ENCODE measurements at places on chromosomes 7 and 10.

DNA sequence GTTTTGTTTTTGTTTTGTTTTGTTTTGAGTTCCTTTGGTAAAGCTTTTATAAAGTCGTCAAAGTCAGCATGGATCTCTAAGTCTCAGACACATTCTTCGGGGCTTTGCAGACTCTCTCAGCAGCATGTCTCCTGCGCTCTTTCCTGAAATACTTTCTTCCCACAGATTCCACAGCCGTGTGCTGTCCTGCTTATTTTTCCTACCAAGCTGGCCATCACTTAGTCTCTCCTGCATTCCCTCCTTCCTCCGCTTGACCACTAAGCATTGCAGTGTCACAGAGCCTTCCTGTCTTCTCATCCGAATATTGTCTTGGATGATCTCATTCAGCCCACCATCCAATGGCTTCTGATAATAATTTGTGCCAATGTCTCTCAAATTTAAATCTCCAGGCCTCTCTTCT lies 434.3 kb upstream of the C7orf33 start:
- no peak for DNase-seq

GRCh38 chr10:125799451-125800182 lies 23.4 kb downstream of the UROS start:
- DNase-seq = no peak

DNA sequence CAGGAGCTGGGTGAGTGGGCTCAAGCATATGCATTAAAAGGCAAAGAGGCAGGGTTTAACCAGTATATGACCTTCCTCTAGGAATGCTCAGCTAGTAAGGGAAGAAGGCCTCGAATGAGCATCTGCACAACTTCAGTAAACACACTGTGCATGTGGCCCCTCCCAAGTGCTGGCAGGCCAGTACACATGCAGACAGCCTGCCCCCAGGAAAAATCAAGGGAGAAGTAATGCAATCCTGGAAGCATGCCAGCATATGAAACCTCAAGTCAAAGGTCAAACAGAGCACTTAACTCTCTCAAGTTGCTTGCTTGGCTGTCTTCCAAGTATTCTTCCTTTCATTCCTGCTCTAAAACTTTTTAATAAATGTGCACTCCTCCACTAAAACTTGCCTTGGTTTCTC lies 208.4 kb downstream of the ACTR3B start:
- no peak for DNase-seq

- DNase-seq = no peak
Observed at GRCh38 chr7:39186131-39186530, 208.4 kb downstream of the POU6F2 start.

GRCh38 chr7:150979713-150980390 lies 1.7 kb upstream of the KCNH2 start:
- DNase-seq = no peak

GRCh38 chr7:38541440-38541839 lies 89.7 kb downstream of the AMPH start:
- DNase-seq = no peak

DNA sequence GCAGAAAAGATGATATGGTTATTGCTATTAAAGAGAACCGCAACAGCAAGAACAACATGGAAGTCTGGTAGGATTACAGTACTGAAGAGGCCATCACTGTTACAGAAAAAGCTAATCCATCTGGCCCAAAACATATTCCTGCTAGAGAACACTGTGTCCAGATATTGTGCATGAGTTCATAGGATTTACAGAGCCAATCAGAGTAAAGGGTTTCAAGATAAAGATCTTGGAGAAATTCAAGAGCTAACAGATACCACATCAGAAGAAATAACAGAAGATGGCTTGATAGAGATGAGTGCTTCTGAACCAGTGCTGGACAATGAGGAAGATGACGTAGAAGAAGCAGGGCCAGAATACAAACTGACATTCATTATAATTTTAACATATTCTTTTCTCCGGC lies 58.7 kb downstream of the MINDY3 start:
- DNase-seq = no peak

DNA sequence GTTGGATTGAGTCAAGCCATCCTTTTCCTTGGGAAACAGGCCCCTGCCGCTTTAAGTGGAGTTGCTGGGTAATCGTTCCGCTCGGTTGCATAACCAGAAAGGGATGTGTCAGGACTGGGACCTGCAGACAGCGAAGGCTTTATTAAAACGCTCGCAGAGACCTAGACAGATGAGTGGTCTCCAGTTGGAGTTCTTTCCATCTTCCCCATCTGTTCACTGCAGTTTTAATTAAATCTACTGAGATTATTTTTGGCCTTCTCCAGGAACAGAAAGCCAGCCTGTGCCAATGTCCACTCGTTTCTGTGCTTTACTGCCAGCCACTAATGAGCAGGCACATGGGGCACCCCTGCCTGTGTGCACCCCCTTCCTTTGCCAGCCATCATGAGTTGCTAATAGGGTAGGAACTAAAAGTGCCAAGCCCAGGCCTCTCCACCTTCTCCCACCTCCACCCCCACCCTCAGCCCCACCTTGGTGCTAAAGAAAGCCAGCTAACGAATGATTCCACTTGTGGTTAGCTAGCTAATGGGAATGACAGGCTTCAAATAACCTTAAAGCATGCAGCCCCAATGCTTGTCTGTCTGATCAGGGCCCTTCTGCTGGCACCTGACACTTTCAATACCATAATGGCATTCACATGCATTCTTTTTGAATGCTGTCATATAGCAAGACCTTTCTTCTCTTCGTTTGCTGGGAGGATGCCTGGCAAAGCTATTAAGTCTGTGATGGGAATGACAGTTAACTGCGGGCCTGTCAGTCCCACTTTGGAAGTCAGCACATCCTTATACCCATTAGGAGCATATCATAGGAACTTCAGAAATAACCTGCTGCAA lies 556.8 kb upstream of the GALNT17 start:
- DNase-seq = no peak

DNA sequence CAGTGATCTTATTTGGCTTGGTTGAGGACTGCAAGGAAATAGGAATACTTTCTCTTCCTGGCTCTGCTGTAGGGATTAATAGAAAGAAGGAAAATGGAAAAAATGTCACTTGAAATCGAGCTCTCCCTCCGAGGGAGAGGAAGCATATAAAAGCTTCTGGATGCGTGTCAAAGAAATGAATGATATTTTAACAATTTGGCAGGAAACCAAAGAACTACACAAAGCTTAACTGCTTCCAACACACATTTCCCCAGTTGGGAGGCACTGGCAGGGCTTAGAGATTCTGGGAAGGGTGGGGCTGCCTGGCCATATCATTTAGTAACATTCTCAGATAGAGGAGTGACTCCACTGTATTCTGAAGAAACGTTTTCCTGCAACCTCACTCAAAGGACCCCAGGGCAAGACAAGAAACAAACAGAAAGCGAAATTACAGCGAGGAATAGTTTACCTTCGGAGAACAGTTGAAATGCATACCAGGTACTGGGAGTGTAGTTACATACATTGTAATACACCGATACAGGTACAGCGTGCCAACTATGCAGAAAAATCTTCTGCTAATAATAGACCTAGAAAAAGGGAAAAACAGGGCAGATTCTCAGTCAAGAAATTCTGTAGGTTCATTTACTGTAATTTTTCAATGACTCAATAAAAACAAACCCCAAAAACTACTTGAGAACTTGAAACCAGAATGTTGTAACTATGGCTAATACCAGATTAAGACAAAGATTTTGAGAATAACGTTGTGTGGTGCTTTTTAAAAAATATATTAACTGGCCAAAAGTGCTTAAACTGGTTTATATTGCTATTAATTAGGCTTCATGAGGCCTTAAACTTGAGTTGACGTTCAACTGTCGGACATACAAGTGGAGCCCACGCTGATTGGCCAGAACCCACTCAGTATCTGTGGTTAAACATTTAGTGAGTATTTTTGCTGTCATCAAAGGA lies 75.7 kb upstream of the ASAH2 start:
- DNase-seq = no peak

DNA sequence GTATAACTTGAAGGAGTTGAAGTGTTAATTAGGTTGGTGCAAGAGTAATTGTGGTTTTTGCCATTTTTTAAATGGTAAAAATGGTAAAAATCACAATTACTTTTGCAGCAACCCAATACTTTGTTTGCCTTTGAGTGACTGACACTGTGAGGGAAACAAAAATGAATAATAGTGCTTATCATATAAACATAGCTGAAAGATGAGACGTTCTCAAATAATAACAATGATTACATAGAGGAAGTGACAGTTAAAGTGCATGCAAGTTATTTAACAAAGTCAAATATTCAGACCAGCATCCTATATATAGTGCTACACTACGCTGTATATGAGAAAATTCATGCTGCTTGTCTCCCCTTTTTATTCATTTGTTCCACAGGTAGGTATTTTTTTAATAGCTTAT lies 4.7 kb upstream of the HBP1 start:
- DNase-seq = no peak

GRCh38 chr10:88731296-88731695 lies 25.2 kb downstream of the LIPK start:
- no peak for DNase-seq

GRCh38 chr7:41685684-41686083 lies 17.2 kb downstream of the INHBA start:
- no peak for DNase-seq

DNA sequence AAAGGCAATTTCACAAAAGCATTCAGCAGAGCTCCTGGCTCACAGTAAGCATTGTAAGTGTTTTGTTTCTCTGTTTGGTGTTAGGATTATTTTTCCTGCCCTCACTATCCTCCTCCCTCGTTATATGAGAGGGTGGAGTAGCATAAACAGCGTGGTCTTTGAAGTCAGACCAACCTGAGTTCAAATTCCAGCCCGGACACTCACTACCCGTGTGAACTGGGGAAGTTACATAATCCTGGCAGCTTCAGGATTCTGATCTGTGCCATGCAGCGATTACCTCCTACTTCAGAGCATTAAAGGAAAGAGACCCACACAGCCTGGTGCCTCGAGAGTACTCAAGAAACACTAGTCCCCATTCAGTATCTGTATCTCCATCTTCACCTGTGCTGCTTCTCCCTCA lies 386.5 kb downstream of the INHBA start:
- no peak for DNase-seq

- DNase-seq = no peak
Observed at GRCh38 chr10:105042906-105043552, 401.9 kb downstream of the SORCS3 start.

DNA sequence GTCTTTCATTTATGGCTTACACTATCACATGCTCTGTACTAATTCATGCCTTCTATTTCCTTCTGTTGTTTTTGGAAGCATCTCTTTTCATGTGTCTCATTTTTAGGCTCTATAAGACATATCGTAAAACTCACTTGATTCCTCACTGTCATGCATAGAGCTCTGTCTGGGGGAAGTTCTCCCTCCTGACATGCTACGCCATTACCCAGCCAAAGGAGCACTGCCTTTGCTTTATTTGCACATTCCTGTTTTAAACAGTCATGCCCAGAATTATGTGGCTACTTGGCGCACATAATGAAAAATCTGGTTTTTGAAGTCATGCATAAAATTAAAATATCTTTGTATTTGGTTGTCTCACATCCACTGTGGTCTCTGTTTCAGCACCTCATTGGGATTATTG lies 17.6 kb upstream of the AKR1C3 start:
- DNase-seq = no peak

- no peak for DNase-seq
Observed at GRCh38 chr10:59337201-59337652, 25.1 kb downstream of the FAM13C start.

DNA sequence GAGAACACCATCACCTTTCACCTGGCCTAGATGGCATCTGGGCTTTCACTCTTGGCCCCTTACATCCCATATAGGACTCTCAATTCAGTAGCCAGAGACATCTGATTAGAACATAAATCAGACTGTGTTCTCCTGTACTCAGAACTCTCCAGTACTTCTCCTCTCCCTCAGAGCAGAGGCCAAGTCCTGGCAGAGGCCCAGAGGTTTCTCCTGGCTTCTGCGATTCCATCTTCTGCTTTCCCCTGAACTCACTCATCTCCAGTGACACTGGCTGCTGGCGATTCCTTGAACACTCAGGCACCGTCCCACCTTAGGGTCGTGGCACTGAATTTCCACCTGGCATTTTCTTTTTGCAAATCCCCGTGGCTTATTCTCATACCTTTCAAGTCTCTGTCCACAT lies 4.9 kb upstream of the NEUROD6 start:
- no peak for DNase-seq

DNA sequence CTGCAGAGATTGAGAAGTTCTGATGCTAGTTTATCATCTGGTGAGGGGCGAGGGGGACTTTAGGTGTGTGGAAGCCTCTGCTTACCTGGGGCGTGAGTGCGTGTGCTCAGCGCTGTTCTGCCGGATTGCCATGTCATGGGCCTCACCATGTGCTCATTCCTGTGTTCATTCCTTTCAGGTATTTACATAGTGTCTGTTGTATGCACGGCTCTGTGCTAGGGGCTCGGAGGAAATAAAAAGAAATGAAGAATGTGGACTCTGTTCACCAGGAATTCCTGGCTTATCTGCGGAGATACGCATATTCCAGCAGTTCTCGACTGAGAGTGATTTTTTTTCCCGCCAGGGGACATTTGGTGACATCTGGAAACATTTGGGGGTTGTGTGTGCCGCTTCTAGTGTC lies 152.0 kb downstream of the CAMK1D start:
- no peak for DNase-seq

- no peak for DNase-seq
Observed at GRCh38 chr10:5599613-5600520, 66.5 kb downstream of the ASB13 start.

DNA sequence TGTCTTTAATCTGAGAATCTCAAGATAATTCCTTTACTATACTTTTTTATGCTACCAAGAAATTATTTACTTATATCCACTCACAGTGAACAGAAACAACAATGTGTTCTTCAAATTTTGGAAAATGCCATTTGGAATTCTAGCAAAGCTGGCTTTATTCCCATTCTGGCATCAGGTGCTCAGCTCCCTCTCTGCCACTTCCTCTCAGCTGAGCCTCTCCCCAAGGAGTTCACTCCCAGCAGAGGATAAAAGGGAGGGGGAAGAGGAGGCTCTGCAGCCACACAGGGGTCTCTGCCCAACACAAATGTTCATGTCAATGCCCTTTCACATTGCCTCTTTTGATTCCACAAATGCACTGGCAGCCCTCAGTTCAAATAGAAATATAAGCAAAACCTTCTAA lies 116.9 kb downstream of the CPEB3 start:
- no peak for DNase-seq

DNA sequence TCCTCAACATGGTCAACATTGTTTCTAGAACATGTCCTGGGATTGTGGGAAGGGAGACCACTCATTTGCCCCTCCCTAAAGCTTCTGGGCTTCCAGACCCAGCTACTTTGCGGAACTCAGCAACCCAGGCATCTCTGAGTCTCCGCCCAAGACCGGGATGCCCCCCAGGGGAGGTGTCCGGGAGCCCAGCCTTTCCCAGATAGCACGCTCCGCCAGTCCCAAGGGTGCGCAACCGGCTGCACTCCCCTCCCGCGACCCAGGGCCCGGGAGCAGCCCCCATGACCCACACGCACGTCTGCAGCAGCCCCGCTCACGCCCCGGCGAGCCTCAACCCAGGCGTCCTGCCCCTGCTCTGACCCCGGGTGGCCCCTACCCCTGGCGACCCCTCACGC lies at the start of gene EPO:
Gene EPO (plus strand): TSS at position 190 of the 392 bp plus-strand sequence. CDS start 513 bp downstream, outside the sequence.
- DNase-seq = no peak

GRCh38 chr10:106506526-106507283 lies 657.8 kb downstream of the SORCS1 start:
- no peak for DNase-seq
